ENCODE measurements at places on chromosomes 12 and 14. TPM values are rescaled to one million over a fixed set of nuclear protein-coding genes. Genes with fewer than 3 reads are reported as not detected.
A peak's percentile ranks its signal among the peaks of the same experiment; 100 is the strongest.

DNA sequence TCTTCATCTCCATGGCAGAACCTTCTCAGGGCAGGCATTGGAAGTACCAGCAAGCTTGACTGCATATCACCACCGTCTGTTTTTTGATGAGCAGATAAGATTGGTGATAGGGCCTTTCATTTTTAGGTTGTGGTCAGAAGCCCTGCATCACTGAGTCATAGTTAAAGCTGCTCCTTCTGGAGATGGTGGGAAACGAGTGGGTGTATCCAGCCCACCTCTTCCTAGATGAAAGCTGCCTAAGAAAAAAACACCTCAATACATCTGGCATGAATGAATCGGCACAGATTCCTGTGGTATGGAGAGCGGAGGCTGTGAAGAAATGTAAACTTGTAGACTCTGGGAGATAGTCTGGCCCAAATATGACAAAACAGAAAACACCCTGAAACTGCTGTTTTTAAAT is 248.7 kb upstream of the EGLN3 start:
- DNase-seq, result no peak

- DNase-seq, result no peak
Observed at GRCh38 chr12:52073531-52074381, 4.0 kb downstream of the ATG101 start.

Gene SLC25A47
- total RNA-seq, result not detected

DNA sequence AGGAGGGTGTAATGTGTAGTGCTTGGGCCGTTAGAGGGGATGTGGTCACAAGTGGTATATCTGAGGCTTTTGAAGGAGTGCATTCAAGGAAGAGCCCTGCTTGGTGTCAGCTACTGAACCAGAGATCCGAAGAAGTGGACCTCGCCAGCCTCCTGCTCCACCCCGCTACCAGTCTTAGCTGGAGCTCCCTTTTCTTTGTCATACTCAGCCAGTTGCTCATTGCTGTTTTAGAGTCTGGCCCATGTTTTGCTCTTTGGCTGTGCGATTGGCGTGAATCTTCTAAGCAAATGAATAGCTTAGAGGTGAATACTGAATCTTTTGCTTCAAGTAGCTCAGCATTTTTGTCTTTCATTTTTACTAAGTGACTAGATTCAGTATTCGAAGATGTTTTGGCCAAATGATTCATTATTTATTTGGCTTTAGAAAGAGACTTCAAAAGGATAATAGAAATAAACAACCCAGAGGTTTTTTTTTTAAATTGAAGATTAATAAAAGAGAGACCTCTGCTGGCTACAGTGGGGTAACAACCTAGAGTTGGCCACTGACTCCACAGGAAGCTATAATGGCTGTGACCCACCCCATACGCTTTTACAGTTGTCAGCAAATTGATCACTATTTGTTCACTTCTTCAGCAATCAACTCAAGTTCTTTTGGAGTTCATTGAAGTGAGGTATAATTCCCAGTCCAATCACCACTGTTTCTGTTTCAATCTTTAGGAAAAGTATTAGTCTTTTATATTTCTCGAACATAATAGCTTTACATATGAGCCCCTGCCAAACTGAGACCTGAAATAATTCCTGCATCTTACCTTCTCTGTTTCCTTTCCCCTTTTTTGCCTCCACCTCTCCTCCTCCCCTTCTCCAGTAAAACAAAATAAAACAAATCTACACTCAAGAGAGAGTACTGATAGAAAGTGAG is 19.9 kb downstream of the CDKN1B start:
- DNase-seq, result peak; percentile 67

GRCh38 chr14:91078095-91078737 is 17.8 kb upstream of the RPS6KA5 start:
- no peak for DNase-seq

Gene DIO2
- total RNA-seq, result under 0.01 TPM

Gene RIPK3
- total RNA-seq, result 20.2 TPM

Gene PRB2
- total RNA-seq, result not detected

- no peak for DNase-seq
Observed at GRCh38 chr12:12107678-12108077, 36.9 kb downstream of the BCL2L14 start.

GRCh38 chr12:101439236-101439635 is 31.7 kb upstream of the ARL1 start:
- no peak for DNase-seq

DNA sequence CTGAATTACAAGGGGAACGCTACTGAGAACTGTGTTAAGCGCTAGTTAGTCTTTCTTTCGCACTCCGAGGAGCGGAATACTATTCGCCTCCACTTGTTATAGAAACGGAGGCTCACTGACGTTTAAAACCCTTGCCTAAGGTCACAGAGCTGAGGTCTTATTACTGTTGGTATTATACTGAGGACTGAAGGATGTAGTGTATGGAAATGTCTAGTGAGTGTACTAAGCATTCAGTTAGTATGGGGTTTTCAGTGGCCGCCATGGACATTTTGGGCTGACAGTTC is 826 bp downstream of the ACADS start:
- no peak for DNase-seq

DNA sequence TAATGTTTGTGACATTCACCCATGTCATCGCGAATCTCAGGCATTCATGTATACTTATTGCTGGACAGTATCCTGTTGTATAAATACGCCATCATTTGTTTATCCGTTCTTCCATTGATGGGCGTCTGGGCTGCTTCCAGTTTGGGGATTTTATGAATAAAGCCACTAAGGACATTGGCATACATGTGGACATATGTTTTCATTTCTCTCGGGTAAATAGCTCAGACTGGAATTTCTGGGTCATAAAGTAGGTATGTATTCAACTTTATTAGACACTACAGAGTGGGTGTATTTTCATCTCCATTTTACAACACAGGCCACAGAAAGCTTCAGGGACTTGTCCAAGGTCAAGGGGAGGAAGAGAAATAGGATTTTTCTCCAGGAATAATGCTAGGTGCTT is 48.9 kb downstream of the HRK start:
- no peak for DNase-seq

Gene OAS1
- total RNA-seq, result 24.5 TPM

DNA sequence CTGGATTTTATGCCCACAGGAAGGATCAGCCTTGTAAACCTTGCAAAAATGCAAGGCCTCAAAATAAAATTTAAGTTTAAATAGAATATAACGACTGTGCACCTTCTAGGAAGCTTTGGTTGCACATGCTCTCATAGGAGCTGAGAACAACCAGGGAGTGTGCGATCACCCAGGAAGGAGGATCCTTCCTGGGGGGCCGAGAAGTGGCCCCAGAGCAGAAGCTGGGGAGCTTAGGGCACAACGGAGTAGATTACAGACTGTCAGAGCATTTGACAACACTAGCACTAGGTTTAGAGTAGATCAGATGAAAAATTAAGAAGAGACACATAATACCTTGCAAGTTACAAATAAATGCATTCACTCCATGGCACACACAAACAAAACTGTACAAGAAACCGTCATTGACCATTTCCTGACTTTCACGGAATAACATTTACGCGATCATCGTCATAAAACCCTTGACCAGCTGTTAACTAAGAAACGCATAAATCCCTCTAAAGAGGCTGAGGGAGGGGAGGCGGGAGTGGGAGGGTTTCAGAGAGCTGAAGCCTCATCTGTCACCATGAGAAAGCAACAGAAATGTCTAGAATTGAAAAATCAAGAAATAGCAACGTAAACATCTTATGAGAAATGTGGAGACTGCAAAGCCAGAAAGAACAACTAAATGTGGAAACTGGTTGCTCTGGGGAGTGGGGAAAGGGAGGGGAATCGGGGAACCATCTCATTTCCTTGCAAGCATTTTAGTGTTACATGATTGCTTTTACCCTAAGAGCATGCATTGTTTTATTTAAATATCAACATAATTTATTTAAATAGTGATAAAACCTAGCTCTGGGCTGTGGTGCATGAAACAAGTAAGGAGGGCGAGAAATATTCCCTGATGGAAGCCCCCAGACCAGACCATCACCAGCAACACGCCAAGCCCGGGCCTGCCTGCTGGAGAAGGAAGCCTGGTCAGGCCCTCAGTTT is 13.1 kb upstream of the CCDC85C start:
- DNase-seq, result no peak

DNA sequence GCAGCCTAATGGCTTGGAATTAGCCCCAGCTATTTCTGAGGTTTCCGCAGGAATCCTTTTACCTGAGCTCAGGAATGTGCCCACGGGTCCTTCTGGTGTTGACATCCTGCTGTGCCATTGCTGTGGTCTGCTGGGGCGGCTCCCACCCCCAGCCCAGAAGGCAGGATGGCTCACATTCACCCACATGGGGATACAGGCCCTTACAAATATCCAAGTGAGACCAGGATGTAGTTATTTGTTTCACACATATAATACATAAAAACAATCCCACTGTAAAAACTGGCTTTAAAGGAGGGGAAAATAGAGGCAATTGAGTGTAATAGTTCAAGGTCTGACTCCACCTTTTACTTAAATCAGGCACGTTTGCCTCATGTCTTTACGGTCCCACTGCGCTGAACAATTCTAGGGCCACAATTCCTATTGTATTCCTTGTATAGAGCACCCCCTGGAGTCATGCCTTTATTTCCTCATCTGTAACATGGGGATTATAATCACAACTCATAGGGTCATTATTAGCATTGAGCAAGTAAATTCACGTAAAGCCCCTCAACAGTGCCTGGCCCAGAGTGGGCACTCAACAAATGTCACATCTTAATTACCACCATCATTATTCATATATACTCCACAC is 57.2 kb upstream of the FICD start:
- DNase-seq, result no peak

Gene TMTC1
- total RNA-seq, result 0.27 TPM

Gene ACYP1
- 5.1 TPM for total RNA-seq

- DNase-seq, result no peak
Observed at GRCh38 chr14:79044894-79045624, 874.9 kb downstream of the NRXN3 start.

DNA sequence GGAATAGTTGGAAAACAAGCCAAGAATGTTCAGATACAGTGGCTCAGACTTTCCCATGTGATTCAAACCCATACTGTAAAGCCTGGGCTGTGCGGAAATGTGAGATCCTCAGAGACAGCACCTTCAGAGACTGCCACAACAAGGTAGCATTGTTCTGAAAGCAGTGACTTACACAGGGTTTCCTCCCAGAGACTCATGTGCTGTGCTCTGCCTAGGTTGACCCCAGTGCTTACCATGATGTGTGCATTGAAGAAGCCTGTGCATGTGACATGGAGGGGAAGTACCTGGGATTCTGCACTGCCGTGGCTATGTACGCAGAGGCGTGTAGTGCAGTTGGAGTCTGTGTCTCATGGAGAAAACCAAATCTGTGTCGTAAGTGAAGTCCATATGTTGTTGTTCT is 219.4 kb downstream of the LRRK2 start:
- DNase-seq, result no peak

DNA sequence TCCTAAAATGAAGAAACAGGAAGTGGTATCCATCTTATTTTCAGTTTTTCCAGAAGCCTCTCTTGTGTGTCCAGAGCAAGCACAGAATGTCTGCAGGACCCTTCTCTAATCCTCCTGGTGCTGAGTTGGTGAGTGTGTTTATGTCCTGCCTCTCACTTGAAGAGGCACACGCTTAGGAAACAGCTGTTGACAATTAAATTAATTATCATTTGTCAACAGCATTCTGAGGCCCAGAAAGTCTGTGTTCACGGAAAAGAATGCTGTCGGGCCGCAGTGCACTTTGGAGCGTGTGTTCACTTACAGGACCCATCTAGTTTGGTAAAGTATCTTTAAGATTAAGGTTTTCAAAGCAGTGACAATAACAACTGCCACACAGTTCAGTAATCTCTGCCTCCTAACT is 70.5 kb downstream of the LMNTD1 start:
- DNase-seq, result peak; percentile 15

GRCh38 chr12:51391283-51392123 is at the start of gene GALNT6:
GALNT6 (minus strand) TSS chr12:51391406; CDS start chr12:51379781, 11,625 bp downstream.
- no peak for DNase-seq

Gene PTHLH
- 0.27 TPM for total RNA-seq

GRCh38 chr14:70392676-70393075 is 24.2 kb downstream of the SYNJ2BP start:
- no peak for DNase-seq

DNA sequence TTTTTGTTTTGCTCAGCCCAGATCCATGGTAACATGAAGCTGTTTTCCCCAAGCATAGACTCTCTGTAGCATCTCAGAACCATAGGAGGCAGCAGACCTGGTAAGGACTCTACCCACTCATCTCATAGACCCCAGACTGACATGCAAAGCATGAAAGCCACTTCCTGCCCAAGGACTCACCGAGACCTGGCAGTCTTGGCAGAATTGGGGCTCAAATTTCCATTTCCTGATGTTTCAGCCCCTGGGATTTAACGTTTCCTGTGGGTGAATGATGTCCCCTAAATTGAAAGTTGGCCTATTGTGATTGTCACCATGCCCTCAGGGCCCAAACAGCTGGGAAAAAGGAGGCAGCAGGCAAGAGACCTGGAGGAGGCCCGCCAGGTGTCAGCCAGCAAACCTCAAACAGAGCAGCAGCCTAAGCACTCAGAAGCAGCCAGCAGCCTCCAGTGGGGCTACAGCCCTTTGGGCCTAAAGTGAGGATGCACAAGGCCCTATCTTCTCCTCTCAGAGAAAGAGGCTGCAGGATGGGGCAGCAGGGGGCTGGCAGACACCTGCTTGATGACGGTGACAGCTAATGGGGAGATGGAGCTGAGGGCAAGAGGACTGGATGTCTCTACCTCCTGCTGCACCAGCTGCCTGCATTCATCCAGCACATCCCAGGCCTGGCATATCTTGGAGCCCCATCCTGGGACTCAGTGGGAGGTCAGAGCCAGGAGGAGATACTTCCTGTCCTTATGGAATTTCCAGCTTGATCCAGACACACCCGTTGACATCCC is 8.5 kb downstream of the KRT85 start:
- DNase-seq, result no peak

DNA sequence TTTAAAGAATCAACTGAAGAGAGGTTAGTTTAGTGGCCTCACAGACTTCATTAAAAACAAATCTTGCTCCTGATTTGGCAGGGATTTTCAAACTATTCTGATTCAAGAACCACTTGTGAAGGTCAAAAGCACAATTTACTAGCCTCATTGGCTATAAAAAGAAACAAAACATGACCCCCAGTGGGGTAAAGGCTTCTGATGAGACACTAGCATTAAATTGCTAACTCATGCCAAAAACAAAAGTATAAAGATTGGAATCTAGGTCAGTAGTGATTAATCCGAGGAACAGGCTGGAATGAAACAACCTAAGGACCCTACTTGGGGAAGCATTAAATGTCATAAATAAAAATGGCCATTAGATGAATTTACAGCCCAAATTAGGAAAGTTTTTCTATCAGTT is 312.3 kb downstream of the PAWR start:
- DNase-seq, result no peak

DNA sequence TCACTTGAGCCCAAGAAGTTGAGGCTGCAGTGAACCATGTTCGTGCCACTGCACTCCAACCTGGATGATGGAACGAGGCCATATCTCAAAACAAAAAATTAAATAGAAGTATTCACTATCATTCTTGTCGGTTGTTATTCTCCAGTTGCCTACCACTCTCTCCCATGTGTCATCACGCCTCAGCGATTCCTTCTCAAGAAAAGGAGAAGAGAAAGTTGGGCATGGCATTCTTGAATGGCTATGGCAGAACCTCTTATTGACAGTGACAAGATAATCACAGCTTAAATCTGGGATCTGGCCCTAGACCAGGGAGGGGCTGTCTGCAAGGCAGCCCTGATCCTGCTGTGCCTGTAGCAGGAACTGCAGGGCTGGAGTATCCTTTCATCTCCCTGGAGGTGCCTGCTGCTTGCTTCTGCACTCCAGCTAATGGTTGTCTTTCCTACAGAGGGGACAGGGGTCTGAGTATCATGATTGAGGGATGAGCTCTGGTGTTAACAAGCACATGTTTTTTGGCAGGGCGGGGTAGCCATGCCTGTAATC is 12.8 kb upstream of the MLEC start:
- DNase-seq, result no peak

Gene TMEM119
- total RNA-seq, result under 0.01 TPM

Gene TMEM30B
- 0.54 TPM for total RNA-seq

Measured in hematopoietic multipotent progenitor cell (in vitro differentiated cells).